HT-29 (cell line): ENCODE measurements at places on chromosomes 6 and 20. TPM values are rescaled to one million over a fixed set of nuclear protein-coding genes. Genes with fewer than 3 reads are reported as not detected.

CENPW gene
- 12.8 and 21.0 TPM in 2 replicates for total RNA-seq

ID4 gene
- total RNA-seq = not detected in 2 replicates

BHLHE23 gene
- total RNA-seq = not detected in 2 replicates

CPNE5 gene
- 0.10 TPM in 1 of 2 replicates, not detected in the other for total RNA-seq

CALHM6 gene
- total RNA-seq = not detected in 2 replicates

PRSS16 gene
- total RNA-seq = 3.9 and 6.0 TPM in 2 replicates

LKAAEAR1 gene
- not detected in 2 replicates for total RNA-seq

ACTL10 gene
- total RNA-seq = 16.5 and 18.5 TPM in 2 replicates

SALL4 gene
- 2.7 and 3.4 TPM in 2 replicates for total RNA-seq

APOBEC2 gene
- total RNA-seq = not detected in 2 replicates

APOM gene
- total RNA-seq = 1.8 and 4.2 TPM in 2 replicates

WFDC10B gene
- total RNA-seq = not detected in 2 replicates

COL11A2 gene
- 0.31 and 0.47 TPM in 2 replicates for total RNA-seq

SLC22A16 gene
- not detected in 2 replicates for total RNA-seq

RNF39 gene
- 3.8 and 6.5 TPM in 2 replicates for total RNA-seq

CST2 gene
- not detected in 2 replicates for total RNA-seq

BACH2 gene
- not detected in 2 replicates for total RNA-seq

HLA-G gene
- total RNA-seq = 0.56 TPM in 1 of 2 replicates, not detected in the other

FILIP1 gene
- total RNA-seq = not detected in 2 replicates

LAMA5 gene
- 286 and 336 TPM in 2 replicates for total RNA-seq

GNAS-AS1 gene
- total RNA-seq = not detected in 2 replicates

SLC24A3 gene
- not detected in 2 replicates for total RNA-seq

TP53TG5 gene
- 0.23 and 1.6 TPM in 2 replicates for total RNA-seq

NEURL2 gene
- total RNA-seq = 8.9 and 11.4 TPM in 2 replicates

CD109 gene
- total RNA-seq = not detected in 2 replicates

PPDPF gene
- total RNA-seq = 384 and 468 TPM in 2 replicates

ANKRD66 gene
- total RNA-seq = not detected in 2 replicates

SYTL3 gene
- 0.41 and 0.94 TPM in 2 replicates for total RNA-seq

CST4 gene
- 0.25 TPM in 1 of 2 replicates, not detected in the other for total RNA-seq

PAK5 gene
- not detected in 2 replicates for total RNA-seq

MOXD1 gene
- total RNA-seq = not detected in 2 replicates

HEY2 gene
- 0.08 TPM in 1 of 2 replicates, not detected in the other for total RNA-seq

SIRPB1 gene
- 0.47 TPM in 1 of 2 replicates, not detected in the other for total RNA-seq

DNAH8 gene
- total RNA-seq = under 0.01 TPM in 1 of 2 replicates, not detected in the other

HLA-B gene
- 15.3 and 19.8 TPM in 2 replicates for total RNA-seq

MAP3K7 gene
- total RNA-seq = 10.9 and 12.7 TPM in 2 replicates

SCAND1 gene
- total RNA-seq = 175 and 216 TPM in 2 replicates

C6orf15 gene
- 0.13 and 0.33 TPM in 2 replicates for total RNA-seq

CYP21A2 gene
- not detected in 2 replicates for total RNA-seq

CEP162 gene
- total RNA-seq = 1.3 and 2.2 TPM in 2 replicates

EYS gene
- 0.13 and 0.23 TPM in 2 replicates for total RNA-seq

SDHAF4 gene
- 2.4 and 4.7 TPM in 2 replicates for total RNA-seq

SLC17A4 gene
- 0.05 and 0.23 TPM in 2 replicates for total RNA-seq

C6orf118 gene
- total RNA-seq = not detected in 2 replicates

SLC26A8 gene
- total RNA-seq = not detected in 2 replicates

KCNQ5 gene
- not detected in 2 replicates for total RNA-seq

VWA7 gene
- total RNA-seq = 5.6 and 11.2 TPM in 2 replicates

NNAT gene
- total RNA-seq = 2.1 TPM in 1 of 2 replicates, not detected in the other

VPS16 gene
- 25.2 and 36.0 TPM in 2 replicates for total RNA-seq

FAM209B gene
- total RNA-seq = not detected in 2 replicates

AGPAT4 gene
- 0.47 and 0.56 TPM in 2 replicates for total RNA-seq

UNC93A gene
- 3.1 and 4.0 TPM in 2 replicates for total RNA-seq

CDSN gene
- 0.08 TPM in 1 of 2 replicates, not detected in the other for total RNA-seq

C6orf132 gene
- total RNA-seq = 119 and 136 TPM in 2 replicates

PNISR gene
- total RNA-seq = 27.9 and 32.9 TPM in 2 replicates

STMND1 gene
- total RNA-seq = not detected in 2 replicates

BEND3 gene
- 9.3 and 9.8 TPM in 2 replicates for total RNA-seq
